ENCODE measurements at places on chromosomes 3 and 15. TPM values are rescaled to one million over a fixed set of nuclear protein-coding genes. Genes with fewer than 3 reads are reported as not detected.

The CRTAP gene
- total RNA-seq: 370 TPM

DNA sequence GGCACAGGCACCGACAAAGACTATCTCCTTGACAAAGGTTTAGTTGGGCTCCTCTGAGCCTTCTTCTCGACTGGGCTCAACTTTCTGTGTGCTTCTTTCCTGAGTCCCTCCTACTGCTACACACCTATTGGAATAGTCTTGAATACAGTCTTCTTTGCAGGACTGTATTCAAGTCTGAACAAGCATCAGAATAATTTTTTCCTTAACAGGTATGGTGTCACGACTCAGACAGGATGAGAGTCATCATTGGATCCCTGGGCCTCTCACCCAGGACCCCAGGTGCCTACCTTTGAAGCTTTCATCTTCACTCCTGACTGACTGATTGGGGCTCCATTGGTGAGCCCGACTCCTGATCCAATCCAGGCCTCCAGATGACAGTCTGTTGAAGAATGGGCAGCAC lies 66.3 kb downstream of the CRYGS start:
- no peaks in the 10 kb centered on the region for H3K4me1 ChIP-seq
- no peak overlapping the region for H3K27ac ChIP-seq
- H3K27me3 ChIP-seq: no peaks in the 10 kb centered on the region
- DNase-seq: no peak

- H3K4me1 ChIP-seq: no peaks in the 10 kb centered on the region
- H3K27ac ChIP-seq: no peak overlapping the region
- no peak for DNase-seq
- H3K27me3 ChIP-seq: no peaks in the 10 kb centered on the region
Measured at GRCh38 chr3:117105686-117106085, 396.1 kb downstream of the TUSC7 start.

The KCNAB1 gene
- total RNA-seq: 45.8 TPM
